T-helper 9 cell (primary cell): ENCODE measurements at places on chromosomes 3 and 15.

DNA sequence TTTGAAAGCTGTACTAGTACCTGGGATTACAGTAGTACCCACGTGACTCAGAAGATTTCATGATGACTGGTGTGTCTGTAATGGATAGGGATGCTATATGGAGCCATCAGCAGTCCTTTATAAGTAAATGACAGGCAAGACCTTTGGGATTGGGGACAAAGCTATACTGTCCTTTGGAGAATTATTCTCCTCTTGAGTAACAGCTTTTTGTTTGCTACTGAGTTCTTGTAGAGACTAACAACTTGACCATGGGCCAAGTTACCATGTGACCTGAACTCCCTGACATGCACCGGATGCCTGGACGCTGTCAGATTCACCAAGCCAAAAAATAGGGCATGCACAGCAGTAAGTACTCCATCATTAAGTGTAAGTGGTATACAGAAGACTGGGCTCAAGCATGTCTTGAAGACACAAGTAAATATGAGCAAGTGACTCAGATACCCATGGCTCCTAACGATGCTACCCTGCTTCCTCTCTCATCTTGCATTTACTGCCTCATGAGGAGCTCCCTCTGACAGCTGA, 12.9 kb downstream of the SEC11A start:
- DNase-seq = no peak

GRCh38 chr3:132926098-132926497, 112.1 kb upstream of the TMEM108 start:
- no peak for DNase-seq

DNA sequence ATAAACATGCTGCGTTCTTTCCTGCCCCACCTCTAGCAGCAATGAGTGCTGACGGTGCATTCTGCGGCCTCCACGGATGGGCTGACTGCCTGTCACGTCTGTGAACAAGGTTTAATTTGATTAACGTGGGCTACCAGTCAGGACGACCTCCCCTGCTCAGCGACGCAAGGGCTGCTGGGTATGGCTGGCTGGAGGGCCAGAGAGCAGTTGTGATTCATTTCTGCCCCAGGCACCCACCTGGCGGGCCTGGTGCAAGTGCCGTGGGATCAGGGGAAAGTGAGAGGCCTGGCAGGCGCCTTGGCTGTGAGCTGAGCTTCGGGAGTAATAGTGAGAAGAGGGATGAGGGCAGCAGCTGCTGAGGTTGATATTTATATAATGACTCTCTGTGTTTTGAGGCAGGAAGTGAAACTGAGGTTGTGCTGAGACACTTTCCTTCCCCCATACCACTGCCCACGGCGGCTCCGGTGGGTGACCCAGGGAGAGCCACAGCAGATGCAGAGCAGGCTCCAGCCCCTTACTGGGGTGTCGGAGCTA, 190.4 kb upstream of the BCL6 start:
- DNase-seq = no peak

- peak; percentile 7 for DNase-seq
These were observed 141.4 kb downstream of the RBPMS2 start for GRCh38 chr15:64634027-64634426.

DNA sequence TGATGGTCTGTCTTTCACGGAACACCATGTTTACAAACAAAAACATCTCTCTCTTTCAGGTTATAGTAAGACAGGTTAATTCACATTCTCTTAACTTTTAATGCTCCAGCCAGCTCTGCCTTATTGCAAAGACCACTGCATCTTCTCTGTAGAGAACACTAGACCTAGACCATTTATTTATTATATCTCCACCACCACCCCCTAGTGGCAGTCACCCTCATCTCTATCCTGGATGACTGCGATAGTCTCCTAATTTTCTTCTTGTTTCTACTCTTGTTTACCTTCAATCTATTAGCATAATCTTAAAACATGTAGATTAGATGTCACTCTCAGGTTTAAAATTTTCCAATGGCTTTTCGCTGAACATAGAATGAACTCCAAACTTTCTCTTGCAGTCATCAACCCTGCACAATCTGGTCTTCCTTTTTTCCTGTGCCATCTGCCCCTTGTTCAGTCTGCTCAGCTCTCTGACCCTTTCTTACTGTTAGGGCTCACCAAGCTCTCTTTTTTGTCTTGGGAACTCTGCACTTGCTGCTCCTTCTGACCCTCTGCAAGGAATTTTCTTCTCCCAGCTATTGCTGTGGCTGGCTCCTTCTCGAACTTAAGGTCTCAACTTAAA, 155.6 kb downstream of the SQOR start:
- no peak for DNase-seq

DNA sequence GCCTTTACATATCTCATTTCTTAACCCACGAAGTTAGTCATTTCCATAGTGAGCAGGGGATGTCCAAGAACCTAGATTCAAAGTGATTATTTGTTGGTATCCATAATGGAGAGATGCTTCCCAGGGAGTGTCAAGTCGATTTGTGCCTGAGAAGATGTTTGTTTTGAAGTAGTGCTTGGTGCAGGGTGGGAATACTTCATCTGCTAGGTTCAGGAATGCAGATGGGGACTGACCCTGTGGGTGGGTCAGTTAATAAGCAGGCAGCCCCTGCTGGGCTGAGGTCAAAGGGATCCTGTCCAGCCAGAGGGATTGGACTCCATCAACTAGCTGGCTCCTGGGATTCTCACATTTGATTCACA, 44.1 kb upstream of the VILL start:
- no peak for DNase-seq

GRCh38 chr3:138289260-138289659, 40.4 kb downstream of the NME9 start:
- no peak for DNase-seq

DNA sequence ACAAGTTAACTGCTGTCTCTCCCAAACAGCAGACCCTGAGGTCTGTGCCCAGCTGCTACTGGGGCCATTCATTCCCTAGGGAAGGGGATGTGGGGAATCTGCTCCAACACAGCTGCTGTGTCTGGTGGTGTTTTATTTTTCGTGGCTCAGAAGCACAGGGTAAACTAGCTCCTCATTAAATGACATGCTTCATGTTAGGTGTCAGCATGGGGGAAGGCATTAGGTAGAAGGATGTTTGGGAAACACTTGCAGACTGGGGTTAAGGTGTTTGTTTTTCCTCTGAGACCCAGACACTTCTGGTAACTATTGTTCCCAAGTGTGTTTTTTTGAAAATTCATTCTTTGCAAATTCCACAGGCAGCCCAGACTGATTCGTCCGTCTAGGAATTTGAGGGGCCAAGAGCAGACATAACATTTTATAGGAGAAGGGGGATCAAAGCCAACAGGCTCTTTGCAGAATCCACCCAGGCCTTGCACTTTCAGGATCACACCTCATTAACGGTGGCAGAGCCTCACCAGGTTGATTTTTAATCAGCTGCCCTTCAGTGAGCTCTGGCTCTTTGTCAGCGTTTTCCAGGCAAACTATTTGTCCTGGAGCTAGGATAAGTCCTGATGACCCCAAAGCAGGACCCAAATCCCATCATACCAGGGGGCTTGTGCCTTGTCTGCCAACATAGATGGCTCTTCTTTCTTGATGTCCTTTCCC, 65.4 kb upstream of the ITGA11 start:
- DNase-seq = no peak

- no peak for DNase-seq
These were observed 7.9 kb downstream of the HTR3D start for GRCh38 chr3:184039414-184039813.

GRCh38 chr3:45647148-45647619, 42.0 kb upstream of the SACM1L start:
- no peak for DNase-seq

- no peak for DNase-seq
These were observed 294.6 kb upstream of the TGFBR2 start for GRCh38 chr3:30311781-30312180.

DNA sequence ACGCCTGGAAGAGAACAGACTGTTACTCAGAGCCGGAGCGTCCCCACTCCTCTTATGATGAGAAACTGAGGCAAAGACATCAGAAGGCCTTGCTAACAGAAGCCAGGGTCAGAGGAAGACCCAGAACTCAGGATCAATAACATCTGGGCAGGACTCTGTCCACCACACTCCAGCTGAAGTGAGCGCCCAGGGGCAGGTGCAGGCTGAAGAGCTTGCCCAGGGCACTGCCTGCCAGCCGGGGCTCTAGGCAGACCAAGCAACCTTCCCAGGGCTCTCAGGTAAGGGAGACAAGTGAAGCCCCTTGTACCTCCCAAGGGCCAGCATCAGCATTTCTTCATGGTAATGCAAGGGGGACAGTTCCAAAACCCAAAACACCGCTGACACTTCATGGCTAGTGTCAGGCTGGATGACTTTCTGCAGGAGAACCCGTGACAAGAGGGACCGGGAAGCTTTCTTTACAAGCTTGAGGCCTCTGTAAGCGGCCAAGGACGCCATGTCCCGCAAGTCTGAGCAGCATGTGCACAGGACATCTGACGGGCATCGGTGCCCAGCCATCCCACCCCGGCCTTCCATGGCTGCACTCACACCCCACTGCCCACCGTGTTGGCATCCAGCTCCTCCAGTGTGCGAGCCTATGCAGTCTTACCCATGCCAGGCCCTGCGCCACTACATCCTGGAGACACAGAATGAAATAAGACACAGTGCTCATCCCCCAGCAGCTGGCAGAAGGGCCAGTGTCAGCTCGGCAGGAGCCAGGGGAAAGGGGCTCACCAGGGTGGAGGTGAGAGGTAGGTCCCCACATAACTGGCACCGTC, 14.1 kb downstream of the XXYLT1 start:
- no peak for DNase-seq
